Natural killer cell (primary cell): ENCODE measurements at places on chromosomes 11 and 22.

GRCh38 chr11:103109818-103110388 is 677 bp downstream of the DYNC2H1 start:
- H3K27ac ChIP-seq = peak overlapping the region; percentile 58
- H3K4me1 ChIP-seq = peaks cover 11% of the 10 kb centered on the region

DNA sequence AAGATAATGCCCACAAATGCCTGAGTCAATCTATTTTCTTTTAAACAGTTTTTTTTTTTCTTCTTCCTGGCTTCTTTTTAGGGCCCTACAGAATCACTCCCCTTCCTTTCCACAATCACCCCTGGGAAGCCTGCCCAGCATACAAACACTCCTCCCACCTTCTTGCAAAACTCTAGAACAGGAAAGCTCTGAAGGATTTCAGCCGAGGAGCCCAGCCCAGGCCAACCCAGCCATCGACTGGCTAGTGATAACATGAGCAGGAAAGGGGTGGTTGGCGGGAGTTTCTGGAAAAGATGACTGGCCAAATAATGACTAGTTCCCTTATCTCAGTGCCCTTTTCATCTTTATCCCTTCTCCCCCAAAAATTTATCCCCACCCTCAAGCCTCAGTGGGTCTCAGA is 68.2 kb downstream of the USP35 start:
- H3K36me3 ChIP-seq = no peaks in the 10 kb centered on the region
- no peaks in the 10 kb centered on the region for H3K27me3 ChIP-seq
- no peak overlapping the region for H3K4me3 ChIP-seq

GRCh38 chr11:99987821-99988470 is 699.1 kb upstream of the ARHGAP42 start:
- no peak overlapping the region for H3K4me3 ChIP-seq
- no peak for DNase-seq
- H3K27ac ChIP-seq = no peak overlapping the region

DNA sequence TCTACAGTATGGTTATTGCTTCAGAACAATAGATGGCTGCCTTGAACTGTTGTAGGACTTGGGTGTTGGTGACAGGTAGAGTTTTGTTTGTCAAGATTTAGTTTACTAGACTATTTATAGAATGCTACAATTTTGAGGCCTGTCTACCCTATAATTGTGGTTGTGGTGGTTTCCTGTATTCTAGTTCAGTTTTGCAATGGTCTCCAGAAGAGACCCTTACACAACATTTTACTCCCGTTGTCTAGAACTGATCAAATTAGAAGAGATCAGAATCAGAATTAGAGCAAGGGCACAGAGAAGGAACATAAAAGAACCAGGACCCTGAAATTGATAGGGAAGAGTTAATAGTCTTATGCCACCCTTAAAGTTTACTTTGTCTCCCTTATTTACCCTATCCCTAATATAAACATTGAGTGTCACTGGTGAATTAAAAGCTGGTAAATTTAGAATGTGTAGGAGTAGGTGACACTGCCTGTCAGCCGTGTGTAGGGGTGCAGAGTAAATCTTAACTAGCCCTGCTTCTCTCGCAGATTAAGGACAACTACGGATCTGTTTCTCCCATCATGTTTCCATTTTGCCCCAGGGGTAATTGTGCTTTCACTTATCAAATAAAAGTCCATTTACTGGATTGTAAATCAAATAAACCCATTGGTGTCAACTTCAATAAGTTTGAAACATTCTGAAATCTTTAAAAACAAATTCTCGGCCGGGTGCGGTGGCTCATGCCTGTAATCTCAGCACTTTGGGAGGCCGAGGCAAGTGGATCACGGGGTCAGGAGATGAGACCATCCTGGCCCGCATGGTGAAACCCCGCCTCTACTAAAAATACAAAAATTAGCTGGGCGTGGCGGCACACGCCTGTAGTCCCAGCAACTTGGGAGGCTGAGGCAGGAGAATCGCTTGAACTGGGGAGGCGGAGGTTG is 10.9 kb upstream of the PHLDB1 start:
- DNase-seq = no peak
- H3K4me1 ChIP-seq = no peaks in the 10 kb centered on the region
- H3K27me3 ChIP-seq = no peaks in the 10 kb centered on the region
- no peak overlapping the region for H3K4me3 ChIP-seq
- H3K36me3 ChIP-seq = peaks cover 68% of the 10 kb centered on the region

GRCh38 chr11:33867996-33868646 is 23.8 kb downstream of the LMO2 start:
- H3K36me3 ChIP-seq = no peaks in the 10 kb centered on the region
- H3K4me3 ChIP-seq = peak overlapping the region; percentile 31
- H3K27me3 ChIP-seq = peaks cover 35% of the 10 kb centered on the region
- DNase-seq = no peak
- no peak overlapping the region for H3K27ac ChIP-seq

GRCh38 chr22:23904573-23905254 is 10.5 kb downstream of the MIF start:
- DNase-seq = no peak
- H3K27ac ChIP-seq = no peak overlapping the region
- H3K4me3 ChIP-seq = no peak overlapping the region
- H3K27me3 ChIP-seq = no peaks in the 10 kb centered on the region
- no peaks in the 10 kb centered on the region for H3K4me1 ChIP-seq

DNA sequence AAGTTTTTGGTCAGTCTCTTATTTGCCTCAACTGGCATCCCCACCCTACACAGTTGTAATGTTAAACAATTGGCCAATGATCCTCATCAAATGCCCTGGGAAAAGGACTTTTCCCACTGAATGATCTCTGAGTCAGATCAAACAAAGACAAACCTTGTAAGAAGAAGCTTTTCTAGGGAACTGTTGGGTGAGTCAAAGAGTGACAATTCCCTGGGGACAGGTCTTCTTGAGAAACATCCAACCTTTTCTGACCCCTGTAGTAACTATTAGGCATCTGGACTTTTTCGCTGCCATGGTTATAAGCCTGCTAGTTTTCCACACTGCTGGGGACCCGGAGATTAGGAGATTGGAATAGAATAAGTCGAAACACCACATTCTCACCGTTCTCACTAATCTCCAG is 789.8 kb upstream of the API5 start:
- no peak for DNase-seq
- H3K27me3 ChIP-seq = no peaks in the 10 kb centered on the region
- no peaks in the 10 kb centered on the region for H3K4me1 ChIP-seq
- H3K36me3 ChIP-seq = no peaks in the 10 kb centered on the region

DNA sequence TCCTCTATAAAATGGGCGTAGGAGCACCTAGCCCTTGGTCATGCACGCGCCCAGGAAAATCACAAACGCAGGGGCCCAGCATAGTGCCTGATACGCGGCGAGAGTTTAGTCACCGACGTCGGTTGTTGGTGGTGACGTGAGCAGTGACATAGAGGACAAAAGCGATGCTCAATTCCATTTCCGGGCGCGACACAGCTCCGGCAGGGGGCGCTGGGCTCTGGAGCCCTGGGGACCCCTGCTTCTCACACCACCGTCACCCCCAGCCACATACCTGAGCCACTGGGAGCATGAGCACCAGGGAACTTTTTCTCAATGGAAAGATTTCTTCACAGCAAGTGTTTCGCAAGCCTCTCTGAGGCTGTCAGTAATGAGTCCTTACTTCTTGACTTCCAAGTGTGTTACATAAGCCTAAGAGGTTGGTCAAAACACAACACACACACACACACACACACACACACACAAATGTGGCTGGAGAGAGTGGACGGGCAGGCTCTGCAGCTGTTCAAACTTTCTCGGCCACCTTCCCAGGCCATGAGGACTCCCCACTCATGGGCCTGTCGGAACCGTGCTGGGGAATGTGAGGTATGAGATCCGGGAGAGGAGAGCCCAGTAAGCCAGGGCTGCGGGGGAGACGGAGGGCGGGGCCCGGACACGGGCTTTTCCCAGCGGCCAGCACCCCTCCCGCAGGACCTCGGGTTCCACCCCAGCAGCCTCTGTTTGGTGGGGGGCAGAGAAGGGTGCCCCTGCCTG is 36.9 kb upstream of the LINC01488 start:
- H3K36me3 ChIP-seq = no peaks in the 10 kb centered on the region
- peaks cover 15% of the 10 kb centered on the region for H3K27me3 ChIP-seq
- no peak overlapping the region for H3K4me3 ChIP-seq
- H3K4me1 ChIP-seq = peaks cover 29% of the 10 kb centered on the region
- H3K27ac ChIP-seq = no peak overlapping the region

DNA sequence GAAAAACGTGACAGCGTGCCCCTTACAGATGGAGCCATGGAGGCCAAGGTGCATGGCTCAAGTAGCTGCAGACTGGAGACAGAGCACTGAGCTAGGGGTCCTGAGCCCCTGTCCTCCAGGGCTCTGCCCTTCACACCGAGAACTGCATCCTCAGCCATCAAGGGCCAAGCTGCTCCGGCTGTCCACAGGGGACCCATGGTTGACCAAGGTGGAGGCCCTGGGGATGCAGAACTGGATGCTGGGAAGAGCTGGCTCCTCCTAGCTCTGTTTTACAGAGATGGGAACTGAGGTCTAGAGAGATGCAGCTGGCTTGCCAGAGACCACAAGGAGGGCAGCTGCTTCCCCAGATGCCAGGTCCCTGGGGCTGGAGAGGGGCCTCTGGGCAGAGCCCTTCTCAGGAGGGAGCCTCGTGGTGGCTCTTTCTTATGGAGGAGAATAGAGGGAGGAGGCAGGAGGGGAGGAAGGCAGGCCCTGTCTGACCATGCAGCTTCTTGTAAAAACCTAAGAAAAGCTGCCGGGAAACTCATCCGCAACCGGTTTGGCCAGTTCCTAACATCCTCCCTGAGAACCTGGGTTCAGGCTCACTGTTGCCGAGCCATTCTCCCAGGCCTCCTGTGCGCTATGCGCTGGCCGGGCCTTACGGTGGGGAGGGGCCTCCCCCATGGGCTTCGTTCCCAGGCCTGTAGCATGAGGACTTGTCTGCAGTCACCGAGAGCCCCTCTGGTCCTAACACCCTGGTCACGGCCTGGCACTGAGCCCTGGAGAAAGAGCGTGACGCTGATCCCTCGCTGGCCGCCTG is 80.6 kb downstream of the WNT7B start:
- H3K27me3 ChIP-seq = peaks cover 4% of the 10 kb centered on the region
- no peak for DNase-seq
- no peak overlapping the region for H3K27ac ChIP-seq

- no peak for DNase-seq
- no peak overlapping the region for H3K27ac ChIP-seq
- H3K4me1 ChIP-seq = peaks cover 3% of the 10 kb centered on the region
Observed at GRCh38 chr11:20448834-20449233, 61.3 kb downstream of the PRMT3 start.

DNA sequence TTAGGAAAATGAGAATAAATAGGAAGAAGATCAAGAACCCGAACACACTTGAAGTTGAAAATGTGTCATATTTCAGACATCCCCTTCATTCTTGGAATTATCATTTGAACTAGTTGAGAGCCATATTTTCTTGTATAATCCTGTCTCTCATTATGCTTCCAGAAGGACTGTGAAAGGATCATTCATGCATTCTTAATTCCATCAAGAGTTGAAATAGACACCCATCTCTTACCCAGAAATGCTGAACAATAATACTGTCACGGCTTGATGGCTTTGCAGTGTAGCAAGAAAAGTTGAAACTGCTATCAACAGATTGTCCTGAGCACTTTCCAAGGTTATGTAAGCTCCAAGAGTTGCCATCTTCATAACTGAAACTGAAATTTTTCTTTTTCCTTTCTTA is 79.7 kb downstream of the ARHGAP42 start:
- no peaks in the 10 kb centered on the region for H3K4me1 ChIP-seq
- H3K27ac ChIP-seq = no peak overlapping the region
- no peak overlapping the region for H3K4me3 ChIP-seq
- no peak for DNase-seq
- no peaks in the 10 kb centered on the region for H3K27me3 ChIP-seq
